Stimulated activated CD8-positive, alpha-beta memory T cell treated with anti-CD3 and anti-CD28 coated beads, Interleukin-7, amount 100 ng/mL, for 1 hour (primary cell): ENCODE measurements at places on chromosomes 13 and 19.

GRCh38 chr13:45209229-45209628 is 8.4 kb upstream of the KCTD4 start:
- no peak for DNase-seq

- DNase-seq: no peak
Measured at GRCh38 chr13:20664351-20664750, 39.1 kb upstream of the IL17D start.

- DNase-seq: no peak
Measured at GRCh38 chr13:83881917-83882605, at the start of gene SLITRK1. Gene SLITRK1, minus strand, starts transcription at chr13:83882474. Its CDS starts 967 bp downstream, at chr13:83881507.

GRCh38 chr13:50518781-50519201 is 324.7 kb downstream of the DLEU7 start:
- no peak for DNase-seq

DNA sequence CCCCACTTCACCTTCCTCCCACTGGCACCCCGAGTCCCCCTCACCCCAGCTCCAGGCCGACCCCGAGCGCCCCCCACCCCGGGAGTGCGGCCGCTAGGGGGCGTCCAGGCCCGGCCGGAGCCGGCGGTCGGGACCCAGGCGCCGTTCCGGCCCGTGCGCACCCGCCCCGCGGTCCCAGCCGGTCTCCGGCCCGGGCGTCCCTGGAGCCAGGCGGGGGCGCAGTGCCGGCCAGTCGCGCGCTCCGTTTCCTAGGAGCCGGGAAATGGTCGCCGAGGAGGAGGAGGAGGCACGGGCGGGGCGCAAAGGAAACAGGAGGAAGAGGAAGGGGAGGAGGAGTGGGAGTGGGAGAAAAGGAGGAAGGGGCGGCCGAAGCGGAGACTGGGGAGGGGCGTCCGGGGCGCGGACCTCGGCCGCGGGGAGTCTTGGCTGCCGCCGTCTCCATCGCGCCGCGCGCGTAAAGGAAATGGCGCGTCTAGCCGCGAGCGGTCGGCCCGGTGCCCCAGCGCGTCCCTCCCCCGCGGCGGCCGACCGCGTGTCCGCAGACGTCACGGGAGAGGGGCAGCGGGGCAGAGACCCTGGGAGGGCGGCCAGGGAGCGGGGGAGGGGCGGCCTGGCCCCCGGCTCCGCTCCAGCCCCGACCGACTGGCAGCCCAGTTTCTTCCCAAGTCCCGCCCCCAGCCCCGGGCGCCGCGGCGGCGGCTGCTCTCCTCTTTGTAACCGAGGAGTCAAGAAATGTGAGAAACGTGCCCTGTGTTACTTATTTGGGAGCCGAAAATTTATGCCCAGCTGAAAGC is 1.1 kb upstream of the KCTD15 start:
- DNase-seq: no peak

- DNase-seq: no peak
Measured at GRCh38 chr13:28043224-28043623, 54.7 kb upstream of the URAD start.

- DNase-seq: no peak
Measured at GRCh38 chr13:20340136-20340758, 108.1 kb upstream of the GJB6 start.

- DNase-seq: no peak
Measured at GRCh38 chr19:32624410-32624809, 43.4 kb downstream of the PDCD5 start.

DNA sequence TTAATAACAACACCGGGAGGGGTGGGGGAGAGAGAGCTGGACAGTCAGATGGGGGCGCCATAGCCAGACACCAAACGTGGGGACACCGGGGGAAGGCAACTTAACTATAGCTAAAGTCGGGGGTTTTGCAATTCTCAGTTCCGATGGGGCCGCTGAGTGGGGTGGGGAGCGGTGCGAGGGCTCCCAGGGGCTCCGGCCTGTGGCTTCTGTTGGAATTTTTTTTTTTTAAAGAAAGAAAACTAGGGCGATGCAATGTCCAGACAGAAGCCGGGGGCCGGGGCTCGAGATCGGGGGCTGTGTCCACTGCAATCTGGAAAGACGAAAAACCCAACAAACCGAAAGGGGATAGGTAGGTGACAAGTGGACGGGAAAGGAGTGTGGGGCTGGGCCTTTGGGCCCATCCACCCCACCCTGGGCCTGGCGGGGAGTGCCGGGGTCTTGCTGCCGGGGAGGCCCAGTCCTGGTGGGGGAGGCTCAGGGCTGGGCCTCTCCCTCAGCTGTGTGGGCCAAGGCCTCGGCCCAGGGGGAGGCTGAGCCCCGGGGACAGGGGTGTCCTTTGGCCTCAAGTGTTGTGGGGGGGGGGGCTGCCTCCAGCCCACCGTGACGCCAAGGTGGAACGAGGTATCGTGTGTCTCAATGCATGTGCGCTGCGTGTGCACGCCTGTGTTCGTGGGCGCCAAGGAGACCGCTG is 17.3 kb downstream of the PRKCSH start:
- DNase-seq: no peak

GRCh38 chr13:80134346-80134745 is 206.6 kb downstream of the SPRY2 start:
- no peak for DNase-seq

- no peak for DNase-seq
Measured at GRCh38 chr13:69324090-69324886, 783.3 kb upstream of the ATXN8OS start.

- no peak for DNase-seq
Measured at GRCh38 chr19:10516064-10516385, 1.2 kb downstream of the S1PR5 start.

- DNase-seq: peak; percentile 55
Measured at GRCh38 chr13:49996951-49997895, at the start of gene TRIM13. Gene TRIM13, plus strand, starts transcription at chr13:49997042. Its CDS starts 14,899 bp downstream, at chr13:50011941.

GRCh38 chr13:113074401-113074800 is 31.2 kb upstream of the F7 start:
- no peak for DNase-seq

- DNase-seq: no peak
Measured at GRCh38 chr19:15563931-15564330, 51.1 kb upstream of the CYP4F8 start.

DNA sequence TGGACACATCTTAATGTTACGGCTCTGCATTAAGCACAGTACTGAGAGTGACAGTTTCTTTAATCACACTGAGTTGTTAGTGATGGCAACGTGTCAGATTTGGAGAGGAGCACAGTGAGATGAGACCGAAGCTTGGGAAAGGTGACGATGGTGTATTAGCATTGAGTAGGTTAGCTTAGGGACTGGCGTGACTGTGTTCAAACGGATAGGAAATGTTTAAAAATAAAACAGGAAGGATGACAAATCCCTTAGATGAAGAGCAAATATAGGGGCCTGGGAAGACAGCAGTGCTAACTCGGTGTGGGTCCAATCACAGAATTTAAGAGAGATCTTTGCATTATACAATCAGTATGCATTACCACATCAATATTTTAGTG is 384.3 kb downstream of the HS6ST3 start:
- DNase-seq: no peak

- DNase-seq: no peak
Measured at GRCh38 chr13:70864731-70865130, 756.5 kb upstream of the KLHL1 start.

- no peak for DNase-seq
Measured at GRCh38 chr19:30135797-30136196, 193.8 kb downstream of the URI1 start.

GRCh38 chr13:54733639-54734038 is 1705.0 kb downstream of the OLFM4 start:
- no peak for DNase-seq

- no peak for DNase-seq
Measured at GRCh38 chr13:21814604-21815003, 143.7 kb downstream of the FGF9 start.

DNA sequence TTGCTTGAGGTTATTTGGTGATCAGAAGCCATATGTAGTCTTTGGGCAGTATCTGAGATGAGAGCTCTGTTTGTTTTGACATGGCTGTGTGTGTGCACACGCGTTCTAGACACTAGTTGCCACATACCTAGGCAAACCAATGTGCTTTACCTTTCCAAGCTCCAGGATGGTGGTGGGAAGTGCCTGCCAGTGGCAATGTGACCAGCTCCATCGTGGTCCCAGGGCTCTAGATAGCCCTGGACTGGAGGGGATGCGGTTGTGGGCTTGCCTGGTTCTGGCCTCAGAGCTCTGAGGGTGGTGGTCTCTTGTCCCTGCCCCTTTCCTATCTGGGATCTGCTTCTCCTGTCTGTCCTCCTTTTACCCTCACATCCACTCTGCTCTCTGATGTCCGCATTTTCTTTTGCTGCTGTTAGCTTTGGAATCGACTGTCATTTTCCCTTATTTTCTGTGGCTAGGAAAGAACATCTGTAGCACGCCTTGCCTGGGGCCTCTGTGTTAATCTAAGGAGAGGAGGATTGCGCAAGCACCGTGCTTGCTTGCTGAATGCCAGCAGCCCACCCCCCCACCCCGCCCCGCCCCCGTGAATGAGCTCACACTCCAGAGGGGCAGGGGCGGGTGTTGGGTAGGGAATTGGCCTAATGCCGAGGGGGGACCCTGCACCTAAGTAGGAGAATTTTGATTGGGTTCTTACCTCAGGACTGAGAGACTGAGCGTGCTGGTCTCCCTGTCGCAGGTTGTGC is 89.5 kb downstream of the ARHGEF7 start:
- no peak for DNase-seq

- no peak for DNase-seq
Measured at GRCh38 chr19:39554701-39555311, 14.8 kb upstream of the EID2 start.

DNA sequence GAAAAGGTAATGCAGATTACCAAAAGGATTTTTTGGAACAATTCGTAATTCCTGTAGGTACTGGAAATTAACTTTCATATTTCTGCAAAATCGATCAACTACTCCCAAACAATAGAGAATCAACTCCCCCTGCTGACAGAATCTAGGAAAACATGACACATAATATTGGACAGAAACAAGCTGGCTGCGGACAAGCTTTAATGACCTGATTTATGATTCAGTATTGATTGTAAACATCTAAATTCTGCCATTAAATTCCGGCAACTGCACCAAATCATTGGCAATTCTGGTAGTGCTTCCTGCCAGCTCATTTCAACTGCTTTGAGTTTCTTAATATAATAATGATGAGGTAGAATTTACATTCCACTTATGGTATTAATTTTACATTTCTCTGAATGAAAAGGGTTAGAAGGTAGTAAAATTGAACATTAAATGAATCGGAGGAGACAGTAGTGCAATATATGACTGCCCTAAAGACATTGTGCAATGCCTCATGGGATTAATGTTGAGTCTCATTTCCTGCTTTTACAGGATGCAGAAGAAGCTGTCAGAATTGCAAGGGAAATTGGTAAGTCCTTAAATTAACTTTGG is 146.5 kb downstream of the PCCA start:
- no peak for DNase-seq

GRCh38 chr19:41546386-41546789 is 29.6 kb upstream of the CEACAM21 start:
- no peak for DNase-seq

- DNase-seq: no peak
Measured at GRCh38 chr19:46365561-46365960, 18.7 kb downstream of the PPP5C start.

GRCh38 chr13:112964971-112965492 is 4.0 kb upstream of the MCF2L start:
- DNase-seq: no peak

GRCh38 chr13:113399755-113400149 is 35.8 kb upstream of the GRTP1 start:
- no peak for DNase-seq

DNA sequence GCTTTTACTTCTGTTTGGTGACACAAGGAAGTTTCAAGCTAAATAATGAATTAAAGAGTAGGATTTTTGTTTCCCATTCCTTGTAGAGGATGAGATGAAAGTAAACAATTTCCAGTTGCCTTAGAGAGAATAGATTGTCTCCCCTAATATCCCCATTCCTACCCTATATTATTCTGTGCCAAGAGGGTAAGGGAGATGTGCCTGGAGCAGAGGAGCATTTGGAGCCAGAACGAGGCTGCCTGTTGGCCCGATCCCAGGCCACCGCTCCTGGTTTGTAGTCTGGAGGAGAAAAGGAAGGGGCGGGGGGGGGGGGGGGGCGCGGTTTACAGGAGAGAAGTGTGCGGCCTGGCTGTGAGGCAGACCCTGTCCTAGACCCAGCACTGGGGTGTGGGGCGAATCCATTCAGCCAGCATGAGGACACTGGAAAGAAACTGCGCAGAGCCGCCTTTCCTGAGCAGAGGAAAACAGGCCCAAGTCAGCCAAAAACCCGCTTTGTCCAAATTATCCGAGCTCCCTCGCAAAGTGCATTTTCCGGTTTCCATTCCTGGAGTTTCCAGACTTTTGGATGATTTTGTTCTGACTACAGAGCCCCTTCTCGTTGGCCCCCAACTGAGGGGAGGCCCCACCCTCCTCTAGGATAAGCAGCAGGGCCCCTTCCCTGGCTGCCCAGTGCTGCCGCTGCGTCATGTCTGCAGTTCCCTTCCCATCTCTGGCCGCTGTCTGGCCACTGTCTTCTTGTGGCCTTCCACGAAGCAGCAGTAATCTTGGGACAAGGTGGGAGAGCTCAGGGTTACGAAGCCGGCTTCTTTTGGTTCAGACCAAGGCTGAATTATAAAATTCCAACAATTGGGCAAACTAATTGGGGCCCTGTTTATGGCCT is 23.0 kb downstream of the NFIX start:
- no peak for DNase-seq

DNA sequence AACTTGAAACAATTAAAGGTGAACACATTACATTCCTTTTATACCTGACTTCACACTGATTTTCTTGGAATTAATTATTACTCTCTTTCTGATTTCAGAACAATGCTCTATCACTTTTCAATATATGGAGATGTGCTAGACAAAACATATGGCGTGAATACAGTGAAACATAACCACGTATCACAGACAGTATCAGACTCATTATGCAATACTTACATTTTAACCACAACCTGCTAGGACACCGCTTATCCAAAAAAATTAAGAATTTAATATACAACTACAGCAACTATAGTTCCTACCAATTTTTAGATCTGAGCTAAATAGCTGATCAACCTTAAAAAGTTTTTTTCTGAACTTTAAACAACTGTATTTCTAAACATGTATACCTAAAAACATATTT is 9.9 kb downstream of the HSPH1 start:
- DNase-seq: no peak

- no peak for DNase-seq
Measured at GRCh38 chr19:17830567-17831418, 9.5 kb upstream of the INSL3 start.

- DNase-seq: peak; percentile 44
Measured at GRCh38 chr19:16062789-16063188, 13.5 kb upstream of the TPM4 start.

- DNase-seq: no peak
Measured at GRCh38 chr13:72884101-72884500, 102.2 kb downstream of the PIBF1 start.

GRCh38 chr13:74026753-74027152 is 107.5 kb downstream of the KLF12 start:
- DNase-seq: peak; percentile 45

- no peak for DNase-seq
Measured at GRCh38 chr13:44685641-44686040, 109.5 kb upstream of the TSC22D1 start.

DNA sequence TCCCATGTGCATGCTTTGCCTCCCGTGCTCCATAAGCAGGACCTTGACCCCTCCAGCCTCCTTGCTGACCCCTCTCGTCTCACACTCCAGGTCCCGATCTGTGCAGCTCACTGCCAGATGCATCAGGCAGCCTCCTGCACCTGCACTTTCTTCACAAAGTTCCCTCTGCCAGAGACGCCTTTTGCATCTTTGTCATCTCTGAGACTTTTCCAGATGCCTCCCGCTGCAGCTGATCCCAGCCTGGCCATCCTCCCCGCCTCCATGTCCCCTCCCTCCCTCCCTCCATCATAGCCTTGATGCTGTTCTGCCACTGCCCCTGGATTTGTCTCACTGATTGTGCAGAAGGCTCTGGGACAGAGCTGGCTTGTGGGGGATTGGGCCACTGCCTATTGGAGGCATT is 29.9 kb downstream of the PPP1R37 start:
- DNase-seq: no peak
